Stimulated activated CD8-positive, alpha-beta memory T cell treated with anti-CD3 and anti-CD28 coated beads, Interleukin-7, amount 100 ng/mL, for 1 hour (primary cell): ENCODE measurements at places on chromosomes 12 and 14.

DNA sequence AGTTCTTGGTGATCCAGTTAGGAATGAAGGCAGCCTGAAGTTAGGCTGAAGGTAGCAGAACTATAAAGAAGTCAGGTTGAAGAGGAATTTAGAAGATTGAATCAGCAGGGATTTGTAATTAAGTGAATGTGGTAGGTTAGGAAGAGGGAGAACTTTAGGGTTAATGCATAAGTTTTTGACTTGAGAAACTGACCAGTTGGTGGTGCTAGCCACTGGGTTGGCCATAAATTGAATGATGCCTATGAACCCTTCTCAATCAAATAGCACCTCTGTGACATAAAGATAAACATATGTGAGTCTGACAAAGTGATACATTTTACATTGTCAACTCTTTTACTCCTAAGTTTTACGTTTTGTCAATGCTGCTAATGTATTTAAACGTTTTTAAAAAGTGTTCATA, 290.6 kb upstream of the NAV3 start:
- no peak for DNase-seq

- no peak for DNase-seq
These were observed 37.4 kb downstream of the PLEKHA5 start for GRCh38 chr12:19166956-19167355.

DNA sequence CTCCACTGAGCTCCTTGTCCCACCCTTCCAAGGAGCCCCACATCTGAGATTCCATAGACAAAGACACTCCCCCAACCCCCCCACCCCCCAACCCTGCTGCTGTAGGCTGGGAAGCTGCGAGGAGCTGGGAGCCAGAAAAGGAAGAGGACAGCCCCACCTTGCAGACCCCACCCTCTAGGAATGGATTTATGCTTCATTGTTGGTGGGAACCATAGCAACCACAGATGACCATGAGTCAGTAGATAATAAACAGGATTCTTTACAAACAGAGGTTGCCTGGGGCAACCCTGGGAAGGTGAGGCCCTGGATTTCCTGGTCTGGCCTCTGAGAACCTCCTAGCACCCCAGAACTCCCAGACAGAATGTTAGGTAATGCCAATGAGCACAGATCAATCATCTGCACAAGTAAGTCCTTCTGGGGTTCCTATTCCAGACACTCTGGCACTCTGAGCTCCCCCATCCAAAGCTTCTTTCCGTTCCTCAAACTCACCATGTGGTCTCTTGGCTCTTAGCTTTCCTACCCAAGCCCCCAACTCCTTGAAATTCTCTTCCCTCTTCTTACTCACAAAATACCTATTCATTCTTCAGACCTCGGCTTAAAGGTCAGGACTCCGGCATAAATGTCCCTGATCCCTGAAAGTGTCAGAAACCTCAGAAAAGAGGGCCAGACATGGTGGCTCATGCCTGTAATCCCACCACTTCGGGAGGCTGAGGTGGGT, 15.2 kb upstream of the PLEKHG6 start:
- DNase-seq, result no peak

- DNase-seq, result no peak
These were observed 65.7 kb downstream of the MOK start for GRCh38 chr14:102239231-102239630.

DNA sequence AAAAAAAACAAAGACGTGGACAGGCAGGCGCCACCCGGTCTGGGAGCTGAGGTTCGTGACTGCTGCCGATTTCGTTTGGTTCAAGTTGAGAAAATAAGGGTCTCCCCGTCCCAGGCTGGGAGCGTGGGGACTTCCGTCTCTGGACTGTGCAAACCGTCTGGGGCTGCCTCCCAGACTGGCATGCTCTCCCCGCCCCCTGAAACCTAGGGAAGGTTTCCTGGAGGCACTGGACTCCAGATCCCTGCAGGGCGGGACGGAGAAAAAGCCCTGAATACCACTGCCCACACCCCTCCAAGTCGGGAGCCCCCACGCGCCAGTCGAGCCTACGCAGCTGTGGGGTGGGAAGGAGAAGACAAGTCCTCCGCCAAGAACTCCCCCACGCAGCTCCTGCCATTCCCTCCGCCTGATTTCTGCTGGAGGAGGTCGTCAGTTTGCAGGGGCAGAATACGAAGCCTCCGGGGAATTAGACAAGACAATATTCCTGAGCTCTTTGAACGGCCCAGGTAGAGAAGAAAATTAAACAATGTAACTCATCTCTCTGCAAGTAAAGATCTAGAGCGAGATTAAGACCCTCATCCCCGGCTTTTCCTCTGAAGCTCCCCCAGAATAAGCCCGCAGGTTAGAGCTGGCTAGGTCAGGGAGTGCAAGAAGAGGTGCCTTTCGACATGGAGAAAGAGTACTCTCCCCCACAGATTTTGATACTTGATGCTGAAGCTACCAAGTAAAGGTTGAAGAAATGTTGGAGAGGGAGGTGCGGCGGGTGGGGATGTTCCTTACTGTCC, 10.4 kb upstream of the HOXC13 start:
- no peak for DNase-seq

GRCh38 chr12:51185171-51185717, 12.3 kb upstream of the TFCP2 start:
- DNase-seq, result no peak

DNA sequence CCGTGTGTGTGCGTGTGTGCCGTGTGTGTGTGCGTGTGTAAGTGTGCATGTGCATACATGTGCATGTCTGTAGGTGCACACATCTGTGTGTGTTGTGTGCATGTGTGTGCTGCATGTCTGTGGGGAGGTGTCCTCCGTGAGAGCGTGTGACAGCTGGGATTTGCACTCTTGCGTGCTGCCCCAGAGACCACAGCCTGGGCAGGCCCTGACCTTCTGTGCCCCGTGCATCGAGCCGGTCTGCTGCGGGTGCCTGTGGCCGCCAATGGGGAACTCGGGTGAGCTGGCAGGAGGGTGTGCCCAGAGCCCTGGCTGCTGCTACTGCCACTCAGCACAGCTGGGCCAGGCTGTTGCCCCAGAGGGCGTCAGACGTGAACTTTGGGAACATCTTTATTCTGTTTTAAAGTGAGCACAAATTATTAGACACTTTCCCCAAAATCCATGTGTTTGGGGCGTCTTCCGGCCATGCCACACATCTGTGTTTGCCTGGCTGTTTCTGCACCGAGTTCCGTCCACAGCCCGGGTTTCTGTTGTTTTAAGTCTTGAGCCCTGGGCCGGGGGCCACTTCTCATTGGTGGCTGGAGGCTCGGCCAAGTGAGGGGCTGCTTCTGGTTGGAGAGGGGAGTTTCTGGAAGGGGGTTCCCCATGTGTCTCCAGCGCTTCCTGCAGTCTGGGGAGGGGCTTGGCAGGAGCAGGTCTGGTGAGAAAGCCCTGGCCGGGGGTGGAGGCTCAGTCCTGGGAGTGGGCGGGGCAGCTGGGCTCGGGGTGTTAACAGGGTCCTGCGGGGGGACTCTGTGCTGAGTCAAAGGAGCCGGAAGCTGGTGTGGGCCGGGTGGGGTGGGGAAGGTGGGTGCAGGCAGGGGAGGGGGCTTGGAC, 7.6 kb downstream of the CEP170B start:
- no peak for DNase-seq
